ENCODE measurements at places on chromosomes 11 and 22.

DNA sequence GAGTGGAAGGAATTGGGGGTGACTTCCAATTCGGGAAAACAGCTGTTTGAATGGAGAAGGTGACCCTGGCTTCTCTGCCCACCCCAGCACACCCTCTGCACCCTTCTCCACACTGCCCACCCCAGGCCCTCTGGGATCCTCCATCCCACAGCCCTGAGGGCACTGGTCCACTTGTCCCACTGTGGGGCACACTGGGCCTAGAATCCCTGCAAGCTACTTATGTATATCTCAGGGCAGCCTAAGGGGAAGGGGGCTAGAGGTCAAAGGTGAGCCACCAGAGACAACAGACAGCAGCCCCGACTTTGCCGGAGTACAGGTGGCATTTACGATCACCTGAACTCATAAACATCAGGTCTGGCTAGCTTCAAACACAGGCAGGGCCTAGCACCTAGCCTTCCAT, 673 bp upstream of the SCUBE2 start:
- no peak for DNase-seq

- DNase-seq, result peak; percentile 48
Measured at GRCh38 chr22:29030618-29031226, 30.9 kb downstream of the C22orf31 start.

DNA sequence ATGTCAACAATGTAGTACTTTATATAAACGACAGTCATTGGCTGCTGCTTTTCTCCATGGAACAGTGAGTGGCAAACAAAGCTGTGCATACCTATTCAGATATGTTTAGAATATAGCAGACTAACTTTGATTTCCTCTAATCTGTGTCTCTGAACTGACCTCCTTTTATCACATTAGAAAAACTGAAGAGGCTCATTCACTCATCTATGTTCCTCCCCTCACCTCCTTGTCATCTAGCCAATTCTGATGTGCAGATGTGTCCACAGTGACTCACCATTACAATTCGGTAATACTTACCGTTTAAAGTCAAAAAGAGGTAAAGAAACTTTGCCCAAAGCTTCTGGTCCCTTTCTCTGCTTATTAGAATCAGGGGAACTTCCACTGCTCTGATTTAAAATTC, 51.5 kb upstream of the RPS13 start:
- DNase-seq, result no peak

DNA sequence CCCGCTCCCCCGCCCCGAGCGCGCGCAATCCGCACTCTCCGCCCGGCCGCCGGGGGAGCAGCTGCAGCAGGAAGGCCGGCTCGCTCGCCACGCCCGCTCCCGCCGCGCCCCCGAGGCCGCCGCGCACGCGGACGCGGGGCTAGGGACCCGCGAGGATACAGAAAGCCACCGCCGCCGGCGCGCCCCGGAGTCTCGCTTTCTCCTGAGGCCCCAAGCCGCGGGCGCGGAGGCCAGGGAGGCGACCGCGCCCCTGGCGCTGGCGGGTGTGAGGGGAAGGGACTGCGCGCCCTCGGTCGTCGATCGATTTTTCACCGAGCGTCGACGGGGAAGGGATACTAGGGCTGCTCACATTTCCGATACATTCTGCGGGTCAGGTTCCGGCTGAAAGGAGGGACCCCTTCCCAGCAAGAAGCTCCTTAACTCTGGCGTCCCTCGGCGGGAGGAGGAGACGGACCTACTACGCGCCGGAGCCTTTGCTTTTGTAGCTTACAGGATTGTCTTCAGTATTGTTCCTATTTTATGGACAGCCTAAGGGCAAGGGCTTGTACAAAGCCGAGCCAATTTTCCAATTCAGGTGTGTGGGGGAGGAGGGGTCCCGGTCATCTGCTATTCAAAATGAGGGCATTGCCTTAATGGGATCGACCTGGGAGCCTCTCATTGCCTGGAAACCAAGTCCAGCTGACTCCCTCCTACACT, 416 bp upstream of the GAB2 start:
- DNase-seq, result peak; percentile 94

DNA sequence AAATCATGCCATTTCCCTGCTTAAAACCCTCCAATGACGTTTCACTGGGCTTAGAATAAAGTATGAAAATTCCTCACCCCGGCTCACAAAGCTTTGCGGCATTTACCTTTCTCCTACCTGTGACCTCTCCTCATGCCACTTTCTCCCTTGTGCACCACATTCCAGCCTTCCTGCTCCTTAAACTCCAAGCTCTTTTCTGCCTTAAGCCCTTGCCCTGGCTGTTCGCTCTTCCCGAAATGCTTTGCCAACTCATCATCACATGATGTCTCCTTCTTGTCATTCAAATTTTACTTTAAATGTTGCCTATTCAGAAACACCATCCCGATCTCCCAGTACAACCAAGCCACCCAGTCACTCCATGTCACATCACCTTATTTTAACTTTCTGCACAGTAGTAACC, 2.0 kb downstream of the PLEKHA7 start:
- no peak for DNase-seq

DNA sequence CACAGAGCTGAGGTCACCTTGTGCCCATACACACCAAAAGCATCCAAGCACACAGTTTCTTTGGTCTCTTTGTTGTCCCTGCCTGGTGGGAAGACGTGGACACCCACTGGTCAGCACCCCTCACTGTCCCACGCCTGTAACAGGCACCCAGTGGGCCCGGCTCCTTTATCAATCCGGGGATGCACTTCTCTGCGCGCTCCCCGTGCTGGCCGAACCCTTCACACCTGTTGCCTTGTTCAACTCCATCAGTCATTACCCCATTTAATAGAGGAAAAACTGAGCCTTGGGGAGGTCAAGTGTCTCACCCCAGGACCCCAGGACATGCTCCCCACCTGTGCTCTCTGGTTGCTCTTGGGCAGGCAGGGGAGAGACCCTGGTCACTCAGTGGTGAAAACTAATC, 49.7 kb upstream of the FGF3 start:
- DNase-seq, result peak; percentile 11

- peak; percentile 35 for DNase-seq
Measured at GRCh38 chr11:640021-640706, 3.1 kb downstream of the DRD4 start.

GRCh38 chr11:121143921-121144320, 42.9 kb downstream of the TECTA start:
- DNase-seq, result no peak

- peak; percentile 20 for DNase-seq
Measured at GRCh38 chr11:2761131-2762030, 61.6 kb upstream of the KCNQ1OT1 start.

- no peak for DNase-seq
Measured at GRCh38 chr22:26812731-26813130, 155.3 kb downstream of the MIAT start.

GRCh38 chr11:75869661-75870455, 54.8 kb downstream of the UVRAG start:
- DNase-seq, result no peak

GRCh38 chr11:65919573-65920371, 546 bp downstream of the DRAP1 start:
- no peak for DNase-seq

DNA sequence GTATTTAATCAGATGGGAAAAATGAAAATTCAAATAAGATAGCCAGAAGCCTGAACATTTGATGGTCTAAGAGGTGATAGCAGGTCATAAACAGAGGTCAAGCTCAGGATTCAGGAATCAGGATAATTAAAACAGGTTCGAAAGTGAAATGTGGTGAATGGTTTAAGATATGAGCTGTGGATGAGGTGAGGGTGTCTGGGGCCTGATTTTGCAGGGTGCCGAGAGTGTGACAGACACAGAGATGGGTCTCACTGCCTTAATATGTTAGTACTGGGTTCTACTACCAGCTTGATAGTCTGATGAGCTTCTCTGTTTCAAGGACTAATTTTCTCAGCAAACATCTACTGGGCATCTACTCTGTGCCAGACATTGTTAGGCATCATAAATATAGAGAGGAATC, 19.9 kb upstream of the EMSY start:
- DNase-seq, result no peak

DNA sequence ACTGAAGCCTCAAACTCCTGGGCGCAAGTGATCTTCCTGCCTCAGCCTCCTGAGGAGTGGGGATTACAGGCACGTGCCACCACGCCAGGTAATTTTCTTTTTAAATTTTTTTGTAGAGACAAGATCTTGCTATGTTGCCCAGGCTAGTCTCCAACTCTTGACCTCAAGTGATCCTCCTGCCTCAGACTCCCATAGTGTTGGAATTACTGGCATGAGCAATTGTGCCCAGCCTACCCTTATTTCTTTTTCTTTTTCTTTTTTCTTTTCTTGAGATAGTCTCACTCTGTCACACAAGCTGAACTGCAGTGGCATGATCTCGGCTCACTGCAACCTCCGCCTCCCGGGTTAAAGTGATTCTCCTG, 63.9 kb downstream of the AAMDC start:
- DNase-seq, result no peak

GRCh38 chr22:44192098-44192815, 11.5 kb downstream of the PARVG start:
- no peak for DNase-seq

GRCh38 chr11:36121054-36121453, 168.2 kb downstream of the COMMD9 start:
- no peak for DNase-seq

DNA sequence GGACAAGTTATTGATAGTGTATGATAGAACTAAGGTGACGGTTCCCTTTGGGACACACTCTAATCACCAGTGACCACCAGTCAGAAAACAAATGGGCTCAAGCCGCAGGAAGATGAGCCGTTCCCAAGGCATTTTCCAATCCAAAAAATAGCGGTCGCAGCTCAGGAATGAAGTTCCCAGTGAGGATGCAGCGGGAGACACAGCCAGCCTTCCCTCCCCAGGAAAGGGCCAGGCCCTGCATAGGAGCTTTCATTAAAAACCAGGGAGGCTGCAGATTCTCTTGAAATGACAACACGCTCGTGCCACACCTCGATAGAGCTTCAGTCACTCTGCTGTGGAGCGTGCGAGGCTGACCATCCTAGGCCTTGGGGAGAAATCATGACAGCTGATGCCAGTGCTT, 65.8 kb upstream of the WNT7B start:
- no peak for DNase-seq

DNA sequence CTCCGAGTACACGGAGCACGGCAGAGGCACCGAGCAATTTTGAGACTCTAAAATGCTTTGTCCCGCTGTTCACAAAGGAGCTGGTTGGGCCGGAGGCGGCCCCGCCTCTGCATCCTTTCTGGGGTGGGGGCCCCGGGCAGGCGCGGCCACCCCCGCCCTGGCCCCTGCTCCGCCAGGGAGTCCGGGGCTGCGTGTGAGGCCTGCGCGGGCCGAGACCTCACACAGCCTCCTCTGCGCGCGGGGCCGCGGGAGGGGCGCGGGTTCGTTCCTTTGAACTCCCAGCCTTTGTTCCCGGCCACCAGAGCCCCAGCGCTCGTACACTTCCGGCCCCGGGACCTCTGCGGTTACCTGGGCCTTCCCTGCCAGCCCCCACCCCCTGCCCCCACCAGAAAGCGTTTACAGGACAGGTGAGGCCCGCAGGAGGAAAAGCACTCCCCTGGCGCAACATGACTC, 1.6 kb downstream of the FGF19 start:
- peak; percentile 33 for DNase-seq

DNA sequence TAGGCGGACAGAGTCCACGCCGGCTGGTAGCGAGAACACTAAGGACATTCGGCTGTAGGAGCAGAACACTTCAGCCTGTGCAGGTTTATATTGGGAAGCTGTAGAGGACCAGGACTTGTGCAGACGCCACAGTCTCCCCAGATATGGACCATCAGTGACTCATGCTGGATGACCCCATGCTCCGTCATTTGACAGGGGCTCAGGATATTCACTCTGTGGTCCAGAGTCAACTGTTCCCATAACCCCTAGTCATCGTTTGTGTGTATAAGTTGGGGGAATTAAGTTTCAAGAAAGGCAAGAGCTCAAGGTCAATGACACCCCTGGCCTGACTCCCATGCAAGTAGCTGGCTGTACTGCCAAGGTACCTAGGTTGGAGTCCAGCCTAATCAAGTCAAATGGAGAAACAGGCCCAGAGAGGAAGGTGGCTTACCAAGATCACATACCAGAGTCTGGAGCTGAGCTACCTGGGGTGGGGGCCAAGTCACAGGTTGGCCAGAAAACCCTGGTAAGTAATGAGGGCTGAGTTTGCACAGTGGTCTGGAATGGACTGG, 17.2 kb downstream of the P2RY2 start:
- DNase-seq, result no peak

GRCh38 chr11:19573666-19574065, 139.0 kb upstream of the NAV2 start:
- DNase-seq, result no peak

DNA sequence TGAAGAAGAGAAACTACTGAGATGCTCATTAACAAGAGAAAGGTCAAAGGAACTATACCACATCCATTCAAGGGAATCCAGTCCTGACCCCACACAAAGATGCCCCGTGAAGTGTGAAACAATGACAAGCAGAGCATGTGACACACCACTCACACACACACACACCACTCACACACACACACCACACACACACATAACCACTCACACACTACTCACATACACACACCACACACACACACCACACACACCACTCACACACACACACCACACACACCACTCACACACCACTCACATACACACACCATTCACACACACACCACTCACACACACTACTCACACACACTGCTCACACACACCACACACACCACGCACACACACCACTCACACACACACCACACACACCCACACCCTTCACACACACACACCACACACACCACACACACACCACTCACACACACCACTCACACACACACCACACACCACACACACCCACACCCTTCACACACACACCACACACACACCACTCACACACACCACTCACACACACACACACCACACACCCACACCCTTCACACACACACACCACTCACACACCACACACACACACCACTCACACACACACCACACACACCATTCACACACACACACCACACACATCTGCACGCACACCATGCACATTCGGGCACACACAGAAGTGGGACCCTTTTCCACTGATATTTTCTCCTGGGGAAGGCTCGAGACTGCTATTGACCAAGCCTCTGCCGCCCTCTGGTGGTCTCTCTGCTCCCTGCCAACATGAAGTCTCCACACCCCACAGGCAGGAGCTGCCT, 32.0 kb upstream of the COMT start:
- peak; percentile 87 for DNase-seq

GRCh38 chr11:6757373-6757967, 14.3 kb downstream of the OR2AG2 start:
- peak; percentile 59 for DNase-seq

- DNase-seq, result no peak
Measured at GRCh38 chr22:20805972-20806471, 32.1 kb downstream of the SERPIND1 start.
